ENCODE measurements at places on chromosomes 12 and 14.

GRCh38 chr14:64119500-64119899, 174.7 kb downstream of the ESR2 start:
- H3K4me1 ChIP-seq = no peaks in the 10 kb centered on the region
- DNase-seq = no peak
- no peak overlapping the region for H3K4me3 ChIP-seq
- H3K27ac ChIP-seq = no peak overlapping the region
- peaks cover 79% of the 10 kb centered on the region for H3K36me3 ChIP-seq

GRCh38 chr14:49306152-49306751, 279.9 kb downstream of the RPS29 start:
- H3K27ac ChIP-seq = no peak overlapping the region
- no peaks in the 10 kb centered on the region for H3K27me3 ChIP-seq
- no peak overlapping the region for H3K4me3 ChIP-seq
- H3K36me3 ChIP-seq = no peaks in the 10 kb centered on the region
- no peaks in the 10 kb centered on the region for H3K4me1 ChIP-seq

DNA sequence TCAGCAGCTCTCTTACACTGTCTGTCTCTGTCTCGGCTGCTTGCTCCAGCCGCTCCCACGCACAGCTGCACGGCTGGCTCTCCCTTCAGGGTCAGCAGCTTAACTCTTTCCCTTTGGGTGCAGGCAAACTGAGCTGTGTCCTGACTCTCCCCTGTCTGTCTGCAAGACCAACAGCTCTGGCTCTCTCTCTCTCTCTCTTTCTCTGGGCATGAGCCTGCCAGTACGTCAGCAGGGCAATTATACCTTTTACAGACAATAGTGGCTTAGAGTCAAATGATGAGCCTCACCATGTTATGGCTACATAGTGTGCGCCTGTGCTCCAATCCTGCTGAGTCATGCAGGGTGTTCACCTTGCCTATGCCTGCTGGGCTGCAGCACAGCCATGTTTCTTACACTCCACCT, 120.5 kb upstream of the DDHD1 start:
- no peak overlapping the region for H3K4me3 ChIP-seq
- H3K27ac ChIP-seq = no peak overlapping the region
- no peaks in the 10 kb centered on the region for H3K36me3 ChIP-seq
- H3K27me3 ChIP-seq = no peaks in the 10 kb centered on the region

GRCh38 chr14:102213984-102214658, 74.4 kb downstream of the WDR20 start:
- H3K27me3 ChIP-seq = no peaks in the 10 kb centered on the region
- DNase-seq = no peak
- no peak overlapping the region for H3K4me3 ChIP-seq
- H3K27ac ChIP-seq = no peak overlapping the region
- H3K36me3 ChIP-seq = peaks cover 36% of the 10 kb centered on the region

- no peak for DNase-seq
- H3K4me3 ChIP-seq = no peak overlapping the region
- H3K27me3 ChIP-seq = no peaks in the 10 kb centered on the region
- H3K36me3 ChIP-seq = no peaks in the 10 kb centered on the region
These were observed 8.4 kb upstream of the PPTC7 start for GRCh38 chr12:110591451-110592051.

DNA sequence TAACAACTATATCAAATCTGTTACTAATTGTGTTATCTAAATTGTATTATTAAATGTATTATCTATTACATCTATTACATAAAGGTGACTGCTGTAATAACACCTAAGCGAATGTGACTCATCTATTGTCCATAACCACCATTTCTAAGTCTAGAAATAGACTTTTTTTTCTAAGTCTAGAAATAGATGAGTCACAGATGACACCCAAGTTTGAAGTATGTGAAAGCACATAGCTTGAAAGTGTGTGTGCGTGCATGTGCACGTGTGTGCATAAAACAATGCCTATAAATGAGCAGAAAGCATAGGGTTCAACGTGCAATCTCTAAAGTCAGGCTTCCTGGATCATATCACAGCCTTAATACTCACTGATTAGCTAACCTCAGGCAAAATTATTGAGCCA, 451.3 kb upstream of the USP15 start:
- no peaks in the 10 kb centered on the region for H3K36me3 ChIP-seq
- no peaks in the 10 kb centered on the region for H3K4me1 ChIP-seq
- no peak overlapping the region for H3K27ac ChIP-seq
- no peaks in the 10 kb centered on the region for H3K27me3 ChIP-seq
- DNase-seq = no peak

- no peak overlapping the region for H3K27ac ChIP-seq
- H3K4me3 ChIP-seq = no peak overlapping the region
- DNase-seq = no peak
- no peaks in the 10 kb centered on the region for H3K4me1 ChIP-seq
- no peaks in the 10 kb centered on the region for H3K27me3 ChIP-seq
These were observed 33.9 kb downstream of the BHLHE41 start for GRCh38 chr12:26090836-26091510.

GRCh38 chr12:6047249-6048237, 76.9 kb downstream of the VWF start:
- no peak for DNase-seq
- H3K36me3 ChIP-seq = no peaks in the 10 kb centered on the region
- no peak overlapping the region for H3K27ac ChIP-seq
- no peaks in the 10 kb centered on the region for H3K4me1 ChIP-seq
- no peak overlapping the region for H3K4me3 ChIP-seq

- no peak overlapping the region for H3K27ac ChIP-seq
- H3K36me3 ChIP-seq = no peaks in the 10 kb centered on the region
- DNase-seq = no peak
- peaks cover 31% of the 10 kb centered on the region for H3K4me1 ChIP-seq
These were observed 2.1 kb downstream of the MAP1LC3B2 start for GRCh38 chr12:116561181-116561821.

DNA sequence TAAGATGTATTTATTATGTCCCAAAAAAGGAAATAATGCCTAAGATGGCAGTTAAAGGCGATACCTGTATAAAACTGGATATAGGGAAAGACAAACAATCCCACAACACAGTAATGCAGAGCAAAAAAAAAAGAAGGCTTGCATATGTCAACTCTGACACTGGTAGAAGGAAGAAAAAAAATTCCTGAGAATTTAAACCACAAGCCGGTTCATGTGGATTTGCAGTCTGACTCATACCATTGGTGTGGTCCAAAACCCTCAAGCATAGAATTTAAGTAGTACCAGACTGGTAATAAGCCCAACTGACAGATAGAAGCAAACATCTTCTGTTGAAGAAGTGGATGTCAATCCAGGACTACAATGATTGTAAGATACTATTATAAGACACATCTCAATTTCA, 7.2 kb downstream of the DNAI7 start:
- no peak for DNase-seq
- peaks cover 10% of the 10 kb centered on the region for H3K4me1 ChIP-seq
- H3K27ac ChIP-seq = no peak overlapping the region

DNA sequence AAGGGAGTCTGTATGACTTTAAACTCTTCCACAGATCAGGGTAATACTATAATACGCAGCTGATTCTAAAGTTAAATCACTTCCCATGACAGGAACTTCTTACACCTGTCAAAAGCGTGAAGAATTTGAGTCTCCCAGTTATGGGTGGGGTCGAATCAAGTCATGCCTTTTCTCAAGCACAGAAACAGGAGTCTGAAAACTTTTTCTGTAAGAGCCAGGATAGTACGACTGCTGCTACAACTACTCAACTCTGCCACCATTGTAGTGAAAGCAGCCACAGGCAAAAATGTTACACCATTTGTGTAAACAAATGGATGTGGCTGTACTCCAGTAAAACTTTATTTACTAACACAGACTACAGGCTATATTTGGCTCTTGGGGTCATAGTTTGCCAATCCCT, 90.3 kb downstream of the DUSP6 start:
- H3K4me1 ChIP-seq = no peaks in the 10 kb centered on the region
- H3K4me3 ChIP-seq = no peak overlapping the region
- no peak overlapping the region for H3K27ac ChIP-seq
- no peak for DNase-seq
- H3K27me3 ChIP-seq = no peaks in the 10 kb centered on the region

- H3K36me3 ChIP-seq = no peaks in the 10 kb centered on the region
- H3K4me1 ChIP-seq = peaks cover 63% of the 10 kb centered on the region
- H3K4me3 ChIP-seq = peak overlapping the region; percentile 31
- no peaks in the 10 kb centered on the region for H3K27me3 ChIP-seq
- DNase-seq = peak; percentile 14
These were observed 184.3 kb upstream of the C14orf180 start for GRCh38 chr14:104395276-104395675.

DNA sequence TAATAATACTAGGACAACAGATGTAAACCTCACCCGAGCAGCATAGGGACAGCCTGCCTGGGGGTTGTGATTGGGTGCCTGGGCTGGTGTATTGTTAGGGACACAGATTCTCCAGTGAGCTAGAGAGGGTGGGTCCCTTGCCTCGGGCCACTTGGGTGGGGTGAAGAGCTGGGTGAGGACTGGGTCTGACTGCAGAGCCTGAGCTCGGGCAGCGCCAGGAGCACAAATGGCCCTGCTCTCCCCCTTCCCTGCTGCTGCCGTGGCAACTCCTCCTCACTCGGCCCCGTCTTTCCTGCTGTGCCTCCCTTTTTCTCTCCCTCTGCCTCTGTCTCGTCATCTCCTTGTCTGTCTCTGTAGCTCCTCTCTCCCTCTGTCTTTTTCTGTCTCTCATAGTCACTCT, 115.4 kb downstream of the GLT1D1 start:
- no peak for DNase-seq
- no peak overlapping the region for H3K4me3 ChIP-seq
- no peak overlapping the region for H3K27ac ChIP-seq
- no peaks in the 10 kb centered on the region for H3K36me3 ChIP-seq
- no peaks in the 10 kb centered on the region for H3K27me3 ChIP-seq

DNA sequence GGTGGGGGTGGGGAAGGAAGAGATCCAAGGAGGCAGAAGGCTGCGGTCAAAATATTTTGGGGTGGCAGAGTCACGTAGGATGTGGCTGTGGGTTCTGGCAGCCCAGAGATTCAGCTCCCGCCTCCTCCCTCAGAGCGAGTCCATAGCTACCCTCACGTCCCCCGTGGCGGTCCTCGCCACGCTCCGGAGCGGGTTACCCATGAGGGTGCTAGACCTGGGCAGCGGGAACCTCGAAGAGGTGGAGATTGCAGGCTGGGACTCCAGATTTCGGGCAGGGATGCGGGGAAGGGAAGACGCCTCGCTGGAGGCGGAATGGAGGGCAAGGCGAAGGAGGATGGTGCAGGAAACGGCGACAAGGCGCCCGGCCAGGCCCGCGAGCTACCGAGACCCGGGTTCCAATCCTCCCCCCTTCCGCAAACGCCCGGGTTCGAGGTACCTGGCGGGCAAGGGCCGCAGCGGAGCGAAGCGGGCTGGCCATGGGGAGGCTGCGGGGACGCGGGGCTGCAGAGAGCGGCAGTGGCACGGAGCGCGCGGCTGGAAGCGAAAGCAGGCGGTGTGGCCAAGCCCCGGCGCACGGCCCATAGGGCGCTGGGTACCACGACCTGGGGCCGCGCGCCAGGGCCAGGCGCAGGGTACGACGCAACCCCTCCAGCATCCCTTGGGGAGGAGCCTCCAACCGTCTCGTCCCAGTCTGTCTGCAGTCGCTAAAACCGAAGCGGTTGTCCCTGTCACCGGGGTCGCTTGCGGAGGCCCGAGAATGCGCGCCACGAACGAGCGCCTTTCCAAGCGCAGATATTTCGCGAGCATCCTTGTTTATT, 46.2 kb downstream of the BCAT1 start:
- no peak for DNase-seq
- H3K27ac ChIP-seq = no peak overlapping the region
- H3K36me3 ChIP-seq = no peaks in the 10 kb centered on the region

DNA sequence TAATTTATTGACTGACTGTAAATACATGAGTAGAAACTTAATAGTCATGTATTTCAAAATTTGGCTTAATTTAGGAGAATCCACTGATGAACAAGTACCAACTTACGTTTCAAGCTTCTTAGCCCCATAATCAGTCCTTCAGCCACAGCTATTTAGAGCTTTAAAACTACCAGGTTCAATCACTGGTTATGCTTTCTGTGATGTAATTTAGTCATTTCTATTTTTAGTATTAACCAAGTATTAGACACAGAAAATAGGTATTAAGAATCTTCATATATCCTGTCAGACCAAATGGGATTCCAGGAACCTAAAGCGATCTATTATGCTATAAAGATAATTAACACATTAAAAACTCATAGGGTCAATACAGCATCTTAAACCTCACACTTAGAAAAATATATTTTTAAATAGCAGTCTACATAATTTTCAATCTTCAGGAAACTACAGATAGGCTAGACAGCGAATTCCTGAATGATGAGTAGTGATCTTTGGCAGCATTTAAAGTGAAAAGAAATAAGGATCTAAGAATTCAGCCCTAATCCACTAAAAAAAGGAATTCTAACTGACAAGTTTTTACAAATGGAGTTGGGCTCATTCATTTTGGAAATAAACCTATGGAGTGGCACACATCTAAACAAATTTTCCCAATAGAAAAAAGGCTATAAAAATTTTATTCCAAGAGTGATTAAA, 51.5 kb downstream of the ZC3H14 start:
- H3K4me1 ChIP-seq = no peaks in the 10 kb centered on the region
- no peak for DNase-seq
- H3K27me3 ChIP-seq = no peaks in the 10 kb centered on the region
- H3K4me3 ChIP-seq = no peak overlapping the region

GRCh38 chr14:102900631-102901571, 21.6 kb upstream of the AMN start:
- peaks cover 65% of the 10 kb centered on the region for H3K36me3 ChIP-seq
- no peaks in the 10 kb centered on the region for H3K4me1 ChIP-seq

DNA sequence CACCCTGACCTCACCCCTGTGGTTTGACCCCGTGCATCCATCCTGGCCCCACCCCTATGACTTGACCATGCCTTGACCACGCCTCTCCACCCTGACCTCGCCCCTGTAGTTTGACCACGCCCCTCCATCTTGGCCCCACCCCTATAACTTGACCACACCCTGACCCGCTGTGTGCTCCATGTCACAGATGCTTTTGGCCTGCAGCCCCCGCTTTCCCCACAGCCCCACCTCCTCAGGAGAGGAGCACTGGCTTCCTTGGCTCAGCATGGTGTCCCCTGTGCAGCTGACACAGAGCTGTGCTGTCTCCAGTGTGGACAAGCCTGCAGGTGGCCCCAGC, 269.9 kb upstream of the SFSWAP start:
- no peak for DNase-seq
- H3K27me3 ChIP-seq = no peaks in the 10 kb centered on the region
- H3K27ac ChIP-seq = no peak overlapping the region
- no peaks in the 10 kb centered on the region for H3K4me1 ChIP-seq
- no peak overlapping the region for H3K4me3 ChIP-seq

Measured in CD4-positive, CD25-positive, alpha-beta regulatory T cell (primary cell).